ENCODE measurements at places on chromosomes 6 and 20.

DNA sequence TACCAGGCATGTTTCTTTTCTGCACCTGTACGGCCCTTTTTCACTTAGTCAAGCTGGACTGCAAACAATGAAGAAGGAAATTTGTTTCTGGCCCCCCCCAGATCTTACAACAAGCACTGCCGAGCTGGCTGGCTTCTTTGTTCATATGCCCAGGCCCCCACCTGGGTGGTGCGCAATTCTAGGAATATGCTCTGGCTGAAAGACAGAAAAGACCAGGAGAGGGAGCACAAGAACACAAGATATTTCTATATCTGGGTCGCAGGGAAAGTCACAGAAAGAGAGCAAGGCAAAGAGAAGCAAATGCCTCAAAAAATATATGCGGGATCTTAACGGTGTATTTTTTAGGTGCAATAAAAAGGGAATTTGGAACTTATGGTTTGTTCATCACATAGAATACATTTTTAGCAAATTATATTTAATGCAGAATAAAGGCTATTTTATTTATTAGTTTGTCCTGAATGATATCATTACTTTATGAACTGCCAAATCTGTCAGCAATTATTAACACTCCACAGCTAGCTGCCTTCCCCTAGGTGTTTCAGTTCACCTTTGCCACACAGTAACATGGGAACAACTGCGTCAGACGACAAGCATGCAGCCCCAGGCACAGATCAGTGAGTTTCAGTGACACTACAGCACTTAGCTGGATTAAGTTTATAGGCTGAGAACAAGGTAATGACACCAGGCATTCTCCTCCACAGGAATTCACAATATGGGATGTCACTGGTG lies 76.5 kb downstream of the GJA10 start:
- DNase-seq: peak; percentile 36

GRCh38 chr6:5326022-5326641 lies 64.8 kb downstream of the FARS2 start:
- DNase-seq: no peak

DNA sequence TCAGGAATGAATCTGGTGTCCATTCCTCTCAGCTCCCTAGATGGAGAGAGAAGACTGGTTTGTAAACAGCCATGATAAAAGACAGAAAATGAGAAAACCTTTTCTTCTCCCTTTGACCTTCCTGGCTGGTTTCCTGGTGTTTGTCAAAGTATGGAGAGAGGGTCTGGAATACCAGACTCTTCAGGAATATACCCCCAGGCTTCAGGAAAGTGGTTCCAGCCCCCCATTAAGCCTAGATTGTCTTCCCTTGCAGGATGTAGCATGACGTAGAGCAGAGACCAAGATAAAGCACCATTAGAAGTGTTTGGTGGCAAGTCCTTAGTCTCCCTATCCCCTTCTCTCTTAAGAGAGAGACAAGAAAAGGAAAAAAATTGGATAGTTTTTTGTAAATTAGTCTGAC lies 51.1 kb downstream of the EIF2S2 start:
- no peak for DNase-seq

GRCh38 chr20:62961310-62961783 lies 8.8 kb downstream of the SLC17A9 start:
- DNase-seq: peak; percentile 72

DNA sequence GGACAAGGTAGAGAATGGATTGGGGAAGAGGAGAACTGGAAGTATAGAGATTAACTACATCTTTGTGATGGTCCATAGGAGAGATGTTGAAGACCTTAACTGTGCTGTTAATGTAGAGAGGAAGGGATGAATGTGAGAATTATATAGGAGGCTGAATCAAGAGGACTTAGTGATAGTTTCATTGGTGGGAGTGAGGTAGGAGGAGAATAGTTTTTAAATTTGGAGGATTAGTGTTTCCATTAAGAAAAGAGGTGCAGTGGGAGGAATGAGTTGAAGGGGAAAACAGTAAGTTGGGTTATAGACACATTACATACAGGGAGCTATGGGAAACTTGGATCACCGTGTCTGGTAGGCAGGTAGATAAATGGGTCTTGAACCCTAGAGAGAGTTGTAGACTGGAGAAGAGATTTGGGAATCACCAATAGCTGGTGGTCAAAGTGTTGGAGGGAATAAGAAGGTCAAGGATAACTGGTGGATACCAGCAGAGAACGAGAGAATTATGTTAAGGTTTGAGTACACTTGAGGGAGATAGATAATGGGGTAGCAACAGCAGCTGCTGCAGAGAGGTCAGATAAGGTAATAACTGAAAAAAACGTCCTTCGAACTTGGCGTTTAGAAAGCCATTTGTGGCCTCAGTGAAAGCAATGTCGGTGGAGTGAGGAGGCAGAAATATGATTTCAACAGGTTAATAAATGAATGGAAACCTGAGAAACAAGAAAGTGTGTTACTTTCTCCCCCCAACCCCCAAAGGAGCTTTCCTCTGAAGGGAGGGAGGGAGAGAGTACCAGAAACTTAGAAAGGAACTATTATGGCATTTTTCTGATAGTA lies 3.1 kb downstream of the C6orf89 start:
- no peak for DNase-seq

- DNase-seq: no peak
Observed at GRCh38 chr6:6694368-6694780, 105.9 kb downstream of the LY86 start.

GRCh38 chr20:44901974-44902373 lies 7.9 kb upstream of the PABPC1L start:
- no peak for DNase-seq

DNA sequence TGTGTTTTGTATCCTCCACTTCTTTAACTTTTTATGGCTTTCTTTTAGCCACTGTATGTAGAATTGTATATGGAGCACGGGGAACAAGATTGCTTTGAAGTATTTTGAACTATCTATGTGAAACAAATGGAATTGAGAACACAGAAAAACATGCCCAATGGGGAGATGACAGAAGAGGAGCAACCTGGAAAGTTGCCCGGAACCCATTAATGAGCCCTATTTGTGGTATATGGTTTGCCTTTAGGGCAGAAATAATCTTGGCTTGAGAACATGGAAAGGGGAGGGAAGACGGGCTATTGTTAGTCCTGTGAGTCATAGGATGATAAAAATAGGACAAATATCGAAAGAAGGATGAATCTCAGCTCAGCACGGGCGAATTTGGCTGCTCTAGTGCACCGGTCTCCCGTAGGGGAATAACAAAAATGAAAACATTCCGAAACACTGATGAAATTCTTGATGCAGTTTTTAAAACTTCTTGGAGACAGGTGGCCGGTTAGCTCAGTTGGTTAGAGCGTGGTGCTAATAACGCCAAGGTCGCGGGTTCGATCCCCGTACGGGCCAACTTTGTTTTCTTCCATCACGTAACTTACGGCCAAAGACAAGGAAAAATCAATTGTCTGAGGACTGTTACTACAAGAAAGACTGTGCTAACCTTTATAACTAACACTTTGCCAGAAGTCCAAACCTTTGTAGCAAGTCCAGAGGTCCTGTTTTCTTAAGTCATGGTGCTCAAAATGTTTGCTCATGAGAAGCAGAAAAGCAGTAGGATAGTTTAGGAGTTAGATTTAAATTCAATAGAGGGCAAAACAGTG lies 15.7 kb downstream of the HMGN4 start:
- peak; percentile 69 for DNase-seq

DNA sequence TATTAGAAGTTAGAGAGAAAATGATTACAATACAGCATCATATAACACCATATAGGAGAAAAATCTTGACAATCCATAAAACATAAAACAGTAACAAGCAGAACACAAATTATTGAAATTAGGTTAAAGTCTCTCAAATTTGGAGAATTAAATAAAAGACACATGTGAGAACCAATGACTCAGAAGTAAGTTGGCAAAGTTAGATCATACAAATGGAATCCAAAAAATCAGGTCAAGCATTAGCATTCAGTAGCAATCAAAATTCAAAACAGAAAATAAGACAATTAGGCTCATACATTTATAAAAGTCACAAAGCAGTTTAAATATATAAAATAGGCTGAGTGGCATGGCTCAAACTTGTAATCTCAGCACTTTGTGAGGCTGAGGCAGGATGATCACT lies 775.6 kb downstream of the PHF3 start:
- no peak for DNase-seq

DNA sequence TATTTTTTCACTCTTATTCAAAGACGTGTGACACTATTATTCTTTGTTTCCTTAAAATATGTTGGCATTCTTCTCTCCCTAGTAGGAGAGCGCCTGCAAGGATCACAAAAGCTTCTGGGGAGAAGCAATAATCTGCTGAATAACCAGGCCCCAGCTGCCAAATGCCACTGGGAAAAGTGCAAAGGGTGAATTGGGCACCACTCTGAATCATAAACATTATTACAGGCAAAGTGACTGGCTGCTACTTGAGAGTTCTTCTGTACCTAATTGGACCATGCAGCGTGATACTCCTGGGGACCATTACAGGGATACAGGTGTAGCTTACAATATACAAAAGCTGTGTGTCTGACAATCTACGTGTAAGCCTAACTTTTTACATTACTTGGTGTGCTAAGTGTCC lies 152.8 kb downstream of the ATXN1 start:
- DNase-seq: no peak

GRCh38 chr6:31880616-31881015 lies 1.8 kb upstream of the SLC44A4 start:
- DNase-seq: no peak

GRCh38 chr6:2476376-2476775 lies 231.0 kb upstream of the GMDS start:
- DNase-seq: no peak

GRCh38 chr6:130143709-130144108 lies 79.0 kb downstream of the SAMD3 start:
- no peak for DNase-seq

DNA sequence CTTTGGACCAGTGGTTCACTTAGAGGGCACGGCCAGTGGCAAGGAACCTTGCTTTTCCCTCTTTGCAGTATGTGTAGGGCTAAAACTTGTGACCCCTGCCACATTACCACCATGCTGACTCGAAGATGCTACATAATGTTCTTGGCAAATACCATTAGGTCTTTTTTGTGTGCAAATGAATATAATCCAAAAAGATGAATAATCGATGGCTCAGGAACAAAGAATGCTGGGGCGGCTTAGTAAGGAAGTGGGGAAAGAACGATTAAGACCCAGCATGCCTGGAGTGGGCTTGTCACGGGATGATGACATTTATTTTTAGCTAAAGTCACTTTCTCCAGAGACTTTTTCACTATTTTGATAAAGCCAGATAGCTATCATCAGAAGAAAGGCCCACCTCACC lies 23.1 kb downstream of the CMTR1 start:
- no peak for DNase-seq

Measured in SHP77 treated with DMSO at 0.1 percent for 48 hours (cell line).